ENCODE measurements at places on chromosomes 16 and 17.

- no peak for DNase-seq
These were observed 14.7 kb downstream of the TNS4 start for GRCh38 chr17:40486522-40487370.

DNA sequence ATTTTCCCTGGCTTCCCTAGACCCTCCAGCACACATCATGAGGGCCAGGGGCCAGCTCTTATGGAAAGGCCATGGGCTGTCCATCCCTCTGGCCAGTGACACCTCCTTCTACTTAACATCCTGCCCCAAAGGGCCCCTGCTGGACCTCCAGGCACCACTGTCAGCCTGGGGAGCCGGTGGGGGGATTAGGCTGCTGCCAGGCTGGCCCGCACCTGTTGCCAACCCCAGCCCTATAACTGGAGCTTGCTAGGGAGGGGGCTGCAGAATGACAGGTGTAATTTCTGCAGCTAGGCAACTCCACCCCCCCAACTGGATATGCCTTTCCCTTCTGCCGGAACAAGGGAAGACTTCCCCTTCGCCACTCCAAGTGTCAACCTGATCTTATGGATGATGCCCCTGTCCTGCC is 12.5 kb downstream of the RARA start:
- no peak for DNase-seq

- no peak for DNase-seq
These were observed 364.0 kb upstream of the EEF2KMT start for GRCh38 chr16:5461574-5461973.

DNA sequence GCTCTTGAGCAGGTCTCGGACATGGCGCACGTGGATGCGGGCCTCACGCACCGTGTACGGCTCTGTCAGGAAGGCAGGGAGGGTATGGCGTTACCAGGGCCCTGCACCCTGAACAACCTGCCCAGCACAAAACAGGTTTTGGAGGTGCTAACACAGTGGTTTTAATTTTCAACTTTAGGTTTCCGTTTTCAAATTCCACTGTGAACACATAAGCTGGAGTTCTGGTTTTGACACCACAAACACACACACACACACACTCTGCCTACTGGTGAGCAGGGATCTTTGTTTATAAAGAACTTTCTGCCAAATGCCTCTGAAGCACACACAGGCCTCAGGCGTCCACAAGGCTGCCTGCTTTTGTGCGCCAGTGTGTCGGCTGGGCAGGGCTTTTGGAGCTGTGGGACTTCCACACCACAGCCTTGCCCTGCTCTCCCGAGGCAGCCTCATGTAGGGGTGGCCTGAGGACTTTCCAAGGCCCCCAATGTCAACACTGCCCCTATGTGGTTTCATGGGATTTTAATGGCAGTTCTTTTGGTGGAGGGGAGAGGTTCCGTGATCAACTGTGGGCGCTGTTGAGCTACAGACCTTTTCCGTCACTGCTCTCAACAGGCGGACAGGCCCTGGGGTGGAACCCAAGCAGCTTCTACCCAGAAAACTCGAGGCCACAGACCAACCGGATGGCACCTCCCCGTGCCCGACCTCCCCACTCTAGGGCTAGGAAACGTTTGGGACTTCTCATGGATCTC is 9.4 kb downstream of the CLUH start:
- no peak for DNase-seq

DNA sequence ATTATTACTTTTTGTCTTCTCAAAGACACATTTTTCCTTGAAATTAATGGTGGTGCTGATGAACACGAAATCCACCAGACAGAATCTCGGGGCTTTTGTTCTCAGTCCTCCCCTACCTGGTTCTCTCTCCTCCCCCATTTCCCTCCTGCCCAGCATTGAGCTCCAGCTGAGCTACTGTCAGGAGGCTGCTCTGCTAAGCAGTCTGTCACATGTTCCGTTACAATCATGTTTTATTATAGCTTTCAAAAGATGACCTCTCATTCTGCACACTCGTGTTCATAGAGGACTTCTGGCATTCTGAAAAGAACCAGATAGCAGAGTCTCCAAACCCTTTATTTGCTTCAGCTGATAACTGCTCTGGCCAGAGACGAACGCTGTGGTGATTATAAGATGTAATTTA is 732.5 kb upstream of the RBFOX1 start:
- no peak for DNase-seq

DNA sequence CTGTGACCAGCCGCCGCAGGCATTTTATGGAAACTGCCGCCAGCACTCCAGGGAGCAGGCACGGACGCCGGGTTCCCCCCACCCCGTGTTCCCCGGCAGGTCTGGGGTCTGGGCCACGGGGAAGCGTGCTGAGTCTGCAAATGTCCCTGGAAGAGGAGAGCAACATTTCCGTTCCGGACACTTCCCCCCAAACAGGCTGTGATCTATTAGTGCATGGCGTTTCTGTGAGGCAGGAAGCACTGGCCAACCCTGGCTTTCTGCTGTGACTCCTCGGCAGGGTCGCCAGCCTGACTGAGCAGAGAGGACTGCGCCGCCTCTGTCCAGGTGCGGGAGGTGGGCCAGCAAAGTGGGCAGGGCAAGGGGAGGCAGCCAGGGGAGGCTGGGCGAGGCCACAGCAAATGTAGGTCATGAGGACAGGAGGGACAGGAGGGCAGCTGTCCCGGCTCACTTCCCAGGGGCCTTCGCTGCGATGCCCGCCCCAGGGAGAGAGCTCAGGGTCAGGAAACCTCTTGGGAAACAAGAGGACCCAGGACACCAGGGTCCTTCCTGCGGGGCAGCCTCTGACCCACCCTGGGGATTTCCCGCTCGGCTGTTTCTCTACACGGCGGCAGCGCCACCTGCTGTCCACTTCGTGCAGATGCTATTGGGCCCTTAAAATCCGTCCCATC is 9.5 kb downstream of the FOXF1 start:
- peak; percentile 96 for DNase-seq

DNA sequence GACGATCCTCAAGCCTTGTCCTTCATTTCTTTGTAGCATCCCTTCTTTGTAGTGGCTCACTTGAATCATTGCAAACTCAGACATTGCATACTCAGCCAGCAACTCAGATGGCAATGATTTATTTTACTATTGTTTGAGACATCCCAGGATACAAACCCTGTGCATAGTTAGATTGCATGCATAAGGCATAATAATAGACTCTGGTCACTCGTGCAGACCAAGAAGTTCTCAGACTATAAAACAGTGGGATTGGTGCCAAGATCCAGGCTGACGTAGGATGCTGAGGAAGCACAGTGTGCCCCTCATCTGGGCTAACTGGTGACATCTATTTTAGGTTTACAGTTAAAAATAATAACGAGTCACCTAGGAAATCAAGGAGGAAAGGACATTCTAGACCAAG is 142.3 kb downstream of the PMP22 start:
- DNase-seq, result no peak

DNA sequence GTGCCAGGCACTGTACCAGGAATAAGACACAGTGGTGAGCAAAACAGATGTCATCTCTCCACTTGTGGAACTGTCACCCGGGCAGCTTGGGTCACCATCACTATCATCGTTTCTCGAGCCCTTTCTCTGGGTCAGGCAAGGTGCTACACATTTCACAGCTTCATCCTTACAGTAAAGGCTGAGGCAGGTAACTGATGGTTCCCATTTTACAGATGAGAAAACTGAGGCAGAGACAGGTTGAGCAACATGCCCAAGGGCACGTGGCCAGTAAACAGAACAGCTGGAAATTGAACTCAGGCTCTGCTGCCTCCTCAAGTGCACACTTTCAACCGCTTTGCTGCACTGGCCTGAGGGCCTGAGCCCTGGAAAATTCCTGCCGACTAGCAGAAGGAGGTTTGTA is 294.6 kb downstream of the XYLT1 start:
- no peak for DNase-seq
